ENCODE measurements at places on chromosomes 3 and 15.

DNA sequence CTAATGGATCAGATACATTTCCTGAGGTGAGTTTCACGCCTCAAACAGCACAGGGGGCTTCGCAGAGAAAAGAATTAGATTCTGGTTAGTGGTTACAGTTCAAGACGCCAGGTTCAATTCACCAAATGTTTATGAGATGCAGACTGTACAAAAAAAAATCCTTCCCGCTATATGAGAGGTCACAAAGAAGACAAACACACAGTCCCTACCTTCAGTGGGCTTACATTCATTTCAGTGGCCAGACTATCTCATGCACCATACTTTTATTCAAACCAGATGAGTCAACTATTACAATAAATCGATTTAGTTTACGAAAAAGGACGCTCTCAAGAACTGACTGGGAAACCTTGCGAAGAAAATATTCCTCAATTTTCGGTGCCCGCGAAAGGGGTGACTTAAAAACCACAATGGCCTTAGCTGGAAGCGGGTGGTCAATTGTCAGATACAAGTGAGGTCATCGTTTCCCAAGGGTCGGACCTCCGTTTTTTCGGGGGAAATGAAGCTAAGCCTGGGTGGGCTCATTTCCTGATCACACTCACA is 695 bp downstream of the METTL6 start:
- no peak for DNase-seq

DNA sequence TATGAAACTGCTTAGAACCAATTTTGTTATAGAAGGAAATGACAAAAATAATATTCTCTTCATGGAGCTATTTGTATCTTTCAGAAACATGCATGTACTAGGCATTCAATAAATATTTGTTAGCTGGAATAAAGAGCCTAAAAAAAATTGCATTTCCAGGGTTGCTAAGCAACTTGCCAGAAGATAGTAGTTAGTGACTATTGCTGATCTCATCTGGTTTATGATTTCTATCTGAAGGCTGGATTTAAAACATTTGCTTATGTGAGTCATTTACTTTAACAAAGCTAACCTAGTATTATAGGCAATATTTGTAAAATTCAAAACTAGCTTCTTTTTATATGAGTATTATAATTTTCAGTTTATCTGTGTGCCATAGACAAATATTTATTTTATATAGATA is 78.3 kb downstream of the NAALADL2 start:
- no peak for DNase-seq

- DNase-seq, result peak; percentile 49
Measured at GRCh38 chr3:100650651-100651619, 41.5 kb downstream of the ADGRG7 start.

DNA sequence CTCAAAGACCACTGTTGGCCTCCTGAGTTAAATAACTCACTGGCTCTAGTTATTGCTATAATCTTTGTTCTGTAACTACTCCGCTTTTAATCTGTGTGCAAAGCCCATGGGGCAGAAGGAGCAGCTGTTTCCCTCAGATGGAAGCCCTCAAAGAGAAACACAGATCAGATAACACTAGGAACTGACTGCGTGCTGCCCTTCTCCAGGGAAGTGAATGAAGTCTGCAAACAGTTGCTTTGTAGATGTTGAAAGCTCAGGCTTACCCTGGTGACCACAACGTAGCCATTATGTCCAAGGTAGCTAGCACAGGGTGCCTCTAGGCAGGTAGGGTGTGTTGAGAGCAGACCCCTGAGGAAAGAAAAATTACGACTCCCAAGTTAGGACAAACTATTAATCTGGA is 152.3 kb upstream of the STAC start:
- no peak for DNase-seq

DNA sequence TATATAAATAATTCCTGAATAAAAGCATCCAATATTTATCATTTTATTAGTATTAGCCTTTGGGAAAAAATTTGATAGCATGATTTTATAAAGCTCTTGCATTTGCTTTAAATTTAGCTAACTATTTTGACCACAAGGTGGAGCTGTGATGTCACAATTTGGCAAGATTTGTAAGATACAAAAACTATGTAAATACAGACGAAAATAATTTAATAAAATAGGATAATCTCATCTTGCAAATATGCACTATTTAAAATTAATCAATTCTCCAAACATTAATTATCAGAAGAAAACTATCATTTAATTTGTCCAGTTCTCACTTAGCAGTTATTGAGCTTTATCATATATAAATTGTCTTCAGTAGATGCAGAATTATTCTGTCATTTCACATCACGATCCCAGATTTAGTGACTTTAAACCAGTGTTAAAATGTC is 95.4 kb downstream of the PLOD2 start:
- DNase-seq, result peak; percentile 42

DNA sequence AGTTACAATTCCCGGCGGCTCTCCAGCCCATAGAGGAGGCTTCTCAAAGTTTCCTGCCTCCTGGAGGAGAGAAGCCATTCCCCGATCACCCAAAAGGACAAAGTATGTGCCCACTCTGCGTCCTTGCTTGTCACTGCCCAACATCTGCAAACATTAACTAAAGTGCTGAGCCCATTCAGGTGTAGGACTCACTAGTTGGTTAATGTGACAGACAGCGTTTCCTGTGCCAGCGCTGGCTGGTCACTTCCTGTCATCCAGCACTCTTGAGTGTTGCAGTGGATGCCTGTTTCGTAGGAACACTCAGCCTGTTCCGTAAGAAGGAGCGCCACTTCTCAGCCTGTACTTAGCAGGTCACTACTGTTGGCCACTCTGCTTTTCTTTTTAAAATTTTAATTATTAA is 100.3 kb downstream of the APBA2 start:
- DNase-seq, result no peak

DNA sequence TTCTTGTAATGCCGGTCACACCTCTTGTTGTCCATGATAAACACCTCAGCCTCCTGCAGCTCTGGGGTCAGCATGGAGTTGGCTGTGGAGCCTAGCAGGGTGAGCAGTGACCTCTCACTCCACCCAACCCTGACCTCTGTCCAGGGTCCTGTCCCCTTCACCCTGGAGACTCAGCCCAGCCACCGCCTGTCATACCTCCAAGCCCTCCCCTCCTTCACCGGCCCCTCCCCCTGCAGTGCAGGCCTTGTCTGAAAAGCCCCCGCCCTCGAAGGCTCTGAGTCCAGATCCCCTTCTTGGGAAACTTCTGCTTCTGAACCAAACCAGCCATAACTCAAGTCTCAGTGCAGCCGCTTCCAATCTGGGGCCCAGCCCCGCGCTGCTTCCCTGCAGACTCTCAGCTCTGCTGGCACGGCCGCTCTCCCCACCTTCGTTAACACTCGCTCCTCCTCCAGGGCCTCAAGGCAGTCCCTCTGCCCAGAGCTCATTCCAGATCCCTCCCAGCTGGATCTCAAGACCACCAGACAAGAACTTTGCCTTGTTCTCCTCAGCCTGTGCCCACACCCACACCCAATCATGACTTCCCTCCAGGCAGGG is 25.4 kb upstream of the PRSS50 start:
- DNase-seq, result no peak

GRCh38 chr3:139679220-139679775 is 1.5 kb upstream of the NMNAT3 start:
- no peak for DNase-seq

- no peak for DNase-seq
Measured at GRCh38 chr3:193921465-193921864, 214.5 kb upstream of the HES1 start.

All from activated CD4-positive, alpha-beta T cell treated with anti-CD3 and anti-CD28 coated beads, Interleukin-2, Interleukin-4, amounts not matched to agents 100 ng/mL and 50 ng/mL, durations not matched to agents 16 hours and 8 hours (primary cell).